GM12878 (cell line): ENCODE measurements at places on chromosomes 4 and X.
A peak's percentile ranks its signal among the peaks of the same experiment; 100 is the strongest.

DNA sequence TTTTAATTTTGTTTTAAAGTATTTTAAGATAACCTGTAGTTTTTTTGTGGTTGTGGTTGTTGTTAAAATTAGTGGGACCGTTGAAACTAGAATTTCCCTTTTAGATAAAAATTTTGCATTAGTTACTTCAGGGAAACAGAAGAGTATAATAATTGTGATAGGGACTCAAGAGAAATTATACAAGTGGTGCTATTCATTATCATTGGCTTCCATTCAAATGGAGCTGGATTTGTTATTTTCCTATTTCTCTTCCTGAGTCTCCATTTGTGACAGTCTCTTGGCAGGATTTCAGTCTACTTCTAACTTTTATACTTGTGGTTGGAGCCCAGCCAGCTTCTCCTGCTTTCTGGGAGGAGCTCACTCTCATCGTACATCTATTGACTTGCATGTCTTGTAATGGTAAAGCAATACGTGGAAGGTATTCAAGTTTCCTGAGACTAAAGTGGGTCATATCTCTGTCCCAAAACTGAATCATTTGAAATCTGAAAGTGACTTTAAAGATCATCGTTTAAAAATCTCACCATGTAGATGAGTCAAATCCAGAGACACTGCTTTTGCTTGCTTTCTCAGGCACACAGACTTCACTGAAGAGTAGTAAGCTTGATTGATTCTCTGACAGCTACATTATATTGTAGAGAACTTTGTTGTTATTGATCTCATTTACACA lies 155.8 kb downstream of the RPA4 start:
- DNase-seq = peak; percentile 61

- DNase-seq = no peak
Observed at GRCh38 chr4:140769209-140769608, 13.0 kb upstream of the TBC1D9 start.

GRCh38 chrX:19684311-19684710 lies 169.0 kb upstream of the MAP3K15 start:
- no peak for DNase-seq

DNA sequence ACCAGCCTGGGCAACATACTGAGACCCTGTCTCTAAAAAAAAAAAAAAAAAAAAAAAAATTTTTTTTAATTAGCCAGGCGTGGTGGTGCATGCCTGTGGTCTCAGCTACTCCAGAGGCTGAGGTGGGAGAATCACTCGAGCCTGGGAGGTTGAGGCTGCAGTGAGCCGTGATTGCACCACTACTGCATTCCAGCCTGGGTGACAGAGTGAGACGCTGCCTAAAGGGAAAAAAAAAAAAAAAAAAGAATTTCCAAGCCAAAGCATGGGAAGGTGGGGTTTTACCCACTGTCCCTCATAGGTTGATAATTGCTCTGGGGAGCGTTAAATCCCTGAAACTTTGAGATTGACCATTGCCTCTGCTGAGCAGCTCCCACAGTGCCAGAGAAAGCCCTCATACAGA lies 427.5 kb downstream of the BCOR start:
- DNase-seq = no peak

GRCh38 chrX:140804292-140804691 lies 94.7 kb downstream of the LINC00632 start:
- DNase-seq = no peak

GRCh38 chr4:74175379-74175778 lies 17.5 kb downstream of the MTHFD2L start:
- no peak for DNase-seq

- DNase-seq = no peak
Observed at GRCh38 chr4:5276475-5277075, 225.3 kb downstream of the STK32B start.

- DNase-seq = no peak
Observed at GRCh38 chrX:68880846-68881552, 52.2 kb downstream of the EFNB1 start.

DNA sequence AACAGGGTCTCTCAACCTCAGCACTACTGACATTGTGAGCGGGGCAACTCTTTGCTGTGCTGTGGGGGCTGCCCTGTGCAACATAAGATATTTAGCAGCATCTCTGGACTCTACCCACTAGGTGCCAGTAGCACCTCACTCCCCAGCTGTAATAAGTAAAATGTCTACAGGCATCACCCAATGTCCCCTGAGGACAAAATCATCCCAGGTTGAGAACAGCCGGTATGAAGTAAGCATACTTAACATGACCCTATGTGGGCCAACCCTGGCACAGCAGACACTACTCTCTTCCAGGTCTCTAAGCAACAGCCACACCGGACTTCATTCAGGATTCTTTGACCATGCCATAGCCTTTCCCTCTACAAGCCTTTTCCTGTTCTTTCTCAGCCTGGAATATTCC lies 10.5 kb upstream of the MGST2 start:
- no peak for DNase-seq

DNA sequence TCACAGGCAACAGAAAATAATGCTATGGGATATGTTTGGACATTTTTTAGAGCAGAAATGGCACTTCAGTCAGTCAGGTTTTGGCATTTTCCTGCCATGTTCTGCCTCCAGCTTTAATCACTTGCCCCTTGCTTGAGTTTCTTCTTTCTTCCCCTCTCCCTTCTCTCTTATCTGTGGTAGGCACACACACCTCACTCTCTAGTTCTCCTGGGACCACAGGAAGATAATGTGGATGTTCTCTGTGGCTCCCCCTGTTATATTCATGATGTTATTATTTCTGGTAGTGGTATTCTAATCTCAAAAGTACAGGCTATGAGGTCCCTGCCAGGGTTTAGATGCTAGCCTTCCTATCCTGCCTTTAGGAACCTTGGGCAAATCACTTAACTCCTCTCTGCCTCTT lies 5.2 kb downstream of the HADH start:
- DNase-seq = no peak

DNA sequence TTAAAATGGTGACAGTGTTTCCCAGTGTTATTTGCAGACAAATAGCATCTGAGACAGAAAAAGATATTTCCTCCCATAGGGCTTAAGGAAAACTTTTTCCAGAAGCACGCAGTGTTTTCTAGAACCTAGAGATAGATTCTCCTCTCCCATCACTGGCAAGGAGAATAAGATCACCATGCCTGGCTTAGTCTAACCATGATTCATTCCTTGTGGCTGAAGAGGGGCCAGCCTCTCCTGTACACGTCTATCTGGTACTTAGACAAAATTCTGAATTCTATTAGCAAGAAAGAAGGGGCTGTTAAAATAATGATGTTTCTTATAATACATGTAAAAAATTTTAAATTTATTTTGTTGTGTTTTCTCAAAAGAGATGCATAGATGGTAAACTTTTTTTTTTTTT lies 296.1 kb upstream of the LDB2 start:
- DNase-seq = no peak

- DNase-seq = no peak
Observed at GRCh38 chr4:8200302-8200975, 1.3 kb downstream of the SH3TC1 start.

- peak; percentile 93 for DNase-seq
Observed at GRCh38 chr4:40621592-40622512, 7.8 kb downstream of the RBM47 start.

- no peak for DNase-seq
Observed at GRCh38 chrX:10828640-10829039, 208.3 kb upstream of the MID1 start.

- no peak for DNase-seq
Observed at GRCh38 chrX:12947545-12948235, 27.2 kb upstream of the TMSB4X start.

GRCh38 chr4:17492058-17492741 lies 19.7 kb downstream of the QDPR start:
- no peak for DNase-seq
